H7 (cell line): ENCODE measurements at places on chromosomes 5 and 9.

DNA sequence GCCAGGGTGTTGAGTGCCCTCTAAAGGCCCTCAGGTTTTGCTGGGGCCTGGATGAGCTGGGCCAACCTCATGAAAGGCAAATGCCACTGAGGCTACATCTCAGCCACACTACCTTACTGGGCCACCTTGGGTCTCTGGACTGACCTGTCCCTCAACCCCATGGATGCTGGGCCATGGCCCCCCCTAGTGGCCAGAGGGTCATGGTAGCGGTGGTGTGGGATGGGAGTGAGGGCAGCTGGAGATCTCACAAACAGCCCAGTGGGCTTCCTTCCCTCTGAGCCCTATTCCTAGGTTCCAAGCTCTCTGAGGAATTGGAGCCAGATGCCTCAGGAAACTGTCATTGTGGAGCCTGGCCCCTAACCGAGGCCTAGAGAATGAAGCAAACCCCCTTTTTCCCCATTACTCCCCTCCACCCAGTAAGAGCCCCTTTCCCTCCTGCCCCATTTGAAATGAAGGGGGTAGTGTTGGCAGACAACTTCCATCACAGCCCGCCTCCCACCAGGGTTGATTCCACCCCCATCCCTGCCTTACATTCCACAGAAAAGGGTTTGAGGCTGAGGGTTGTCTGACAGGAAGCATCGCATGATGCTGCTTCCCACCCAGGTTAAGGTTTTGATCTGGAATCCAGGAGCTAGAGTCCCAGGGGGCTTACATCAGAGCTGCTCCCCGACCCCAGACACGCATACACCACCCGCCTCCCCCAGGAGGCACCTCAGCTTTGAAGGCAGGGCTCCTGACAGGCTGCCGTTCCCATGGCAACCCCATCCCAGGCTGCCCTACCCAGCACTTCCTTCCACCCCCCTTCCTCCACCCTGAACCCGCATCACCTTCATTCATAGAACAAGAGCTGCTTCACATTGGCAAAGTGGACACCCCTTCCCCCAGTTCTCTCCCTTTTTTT, 63.9 kb downstream of the PCDH1 start:
- DNase-seq: peak; percentile 88

GRCh38 chr9:71816916-71817451, 48.7 kb upstream of the CEMIP2 start:
- DNase-seq: no peak

- no peak for DNase-seq
These were observed 9.3 kb downstream of the NKD2 start for GRCh38 chr5:1017691-1018455.

GRCh38 chr5:154300207-154300883, 109.8 kb downstream of the GALNT10 start:
- DNase-seq: no peak

DNA sequence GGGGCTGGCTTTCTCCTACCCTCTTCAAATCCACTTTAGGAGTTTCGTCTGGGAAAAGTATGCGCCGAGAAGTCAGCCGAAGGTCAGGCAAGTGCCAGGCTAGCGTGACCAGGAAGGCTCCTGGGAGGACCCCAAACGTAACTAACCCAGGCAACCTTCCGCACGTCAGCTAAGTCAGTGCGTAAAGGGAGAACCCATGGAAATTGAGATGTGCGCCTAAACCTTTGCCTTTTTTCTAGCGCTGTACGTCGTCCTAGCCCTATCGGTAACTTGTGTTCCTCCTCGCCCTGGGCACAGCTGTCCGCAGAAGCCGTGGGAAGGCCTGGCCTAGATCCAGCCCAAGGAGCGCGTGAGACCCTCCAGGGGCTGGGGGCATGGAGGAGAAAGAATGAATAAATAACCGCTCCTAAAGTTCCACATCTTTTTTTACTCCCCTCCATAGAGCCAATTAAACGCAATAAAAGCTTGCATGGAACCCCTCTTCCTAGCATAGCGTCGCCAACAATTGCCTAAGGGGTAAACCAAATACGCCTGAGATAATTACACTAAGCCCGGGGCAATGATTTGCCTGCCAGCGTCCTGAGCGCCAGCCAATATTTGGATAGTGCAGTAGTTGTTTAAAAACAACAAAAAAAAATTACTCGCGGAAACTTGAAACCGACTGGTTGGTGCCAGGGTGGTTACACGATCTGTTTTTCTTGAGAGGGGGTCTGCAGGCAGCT, 4.0 kb upstream of the FOXB2 start:
- DNase-seq: peak; percentile 61

DNA sequence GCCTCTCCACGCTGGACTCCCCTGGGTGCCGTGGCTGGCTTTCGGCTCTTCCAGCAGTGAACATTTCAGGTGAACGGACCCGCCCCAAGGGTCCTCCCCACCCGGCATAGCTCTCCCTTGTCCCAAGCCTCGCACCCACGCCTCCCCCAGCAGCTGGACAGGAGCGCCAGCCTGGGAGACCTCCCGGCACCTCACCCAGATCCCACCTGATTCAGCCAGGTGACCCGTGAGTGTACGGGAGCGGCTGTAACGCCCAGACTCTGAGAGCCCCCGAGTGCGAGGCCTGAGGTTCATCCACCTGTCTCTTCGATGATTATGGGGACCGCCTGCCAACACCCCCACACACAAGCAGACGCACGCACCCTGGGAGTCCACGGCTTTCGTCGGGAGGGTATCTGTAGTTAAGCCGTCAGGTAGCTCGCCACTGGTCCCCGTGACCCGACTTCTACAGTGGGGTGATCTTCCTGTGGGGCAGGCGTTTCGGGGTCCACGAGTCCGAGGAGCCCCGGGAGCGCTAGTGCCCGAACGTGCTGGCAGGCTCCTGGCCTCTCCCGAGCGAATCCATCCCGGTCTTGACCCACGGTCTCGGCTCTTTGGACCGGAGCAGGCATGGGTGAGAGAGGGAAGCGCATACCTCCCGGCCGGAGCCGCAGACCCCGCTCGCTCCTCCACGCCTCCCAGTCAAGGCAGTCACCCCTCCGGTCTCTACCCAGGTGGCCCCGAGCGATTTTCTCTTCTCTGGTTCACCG, 14.9 kb downstream of the TRIM7 start:
- peak; percentile 63 for DNase-seq

DNA sequence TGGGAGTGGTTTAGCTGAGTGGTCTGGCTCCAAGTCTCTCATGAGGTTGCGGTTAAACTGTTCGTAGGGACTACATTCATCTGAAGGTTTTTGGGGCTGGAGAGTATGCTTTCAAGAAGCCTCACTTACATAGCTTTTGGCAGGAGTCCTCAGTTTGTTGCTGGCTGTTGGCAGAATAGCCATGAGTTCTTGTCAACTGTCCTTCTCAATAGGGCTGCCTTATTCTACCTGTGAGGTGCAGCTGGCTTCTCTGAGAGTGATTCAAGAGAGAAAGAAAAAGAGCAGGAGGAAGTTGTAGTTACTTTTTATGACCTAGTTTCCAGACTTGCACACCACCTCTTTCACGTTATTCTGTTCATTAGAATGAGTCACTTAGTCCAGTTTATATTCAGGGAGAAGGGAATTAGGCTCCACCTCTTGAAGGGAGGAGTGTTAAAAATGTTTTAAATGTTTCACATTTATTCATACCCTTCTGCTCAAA, 33.2 kb downstream of the YTHDC2 start:
- no peak for DNase-seq

GRCh38 chr9:128109050-128109709, 18.3 kb downstream of the PTGES2 start:
- DNase-seq: peak; percentile 66
